ENCODE measurements at places on chromosomes 2 and 18.

- no peak for DNase-seq
These were observed 214.1 kb downstream of the HDAC4 start for GRCh38 chr2:239186516-239187357.

DNA sequence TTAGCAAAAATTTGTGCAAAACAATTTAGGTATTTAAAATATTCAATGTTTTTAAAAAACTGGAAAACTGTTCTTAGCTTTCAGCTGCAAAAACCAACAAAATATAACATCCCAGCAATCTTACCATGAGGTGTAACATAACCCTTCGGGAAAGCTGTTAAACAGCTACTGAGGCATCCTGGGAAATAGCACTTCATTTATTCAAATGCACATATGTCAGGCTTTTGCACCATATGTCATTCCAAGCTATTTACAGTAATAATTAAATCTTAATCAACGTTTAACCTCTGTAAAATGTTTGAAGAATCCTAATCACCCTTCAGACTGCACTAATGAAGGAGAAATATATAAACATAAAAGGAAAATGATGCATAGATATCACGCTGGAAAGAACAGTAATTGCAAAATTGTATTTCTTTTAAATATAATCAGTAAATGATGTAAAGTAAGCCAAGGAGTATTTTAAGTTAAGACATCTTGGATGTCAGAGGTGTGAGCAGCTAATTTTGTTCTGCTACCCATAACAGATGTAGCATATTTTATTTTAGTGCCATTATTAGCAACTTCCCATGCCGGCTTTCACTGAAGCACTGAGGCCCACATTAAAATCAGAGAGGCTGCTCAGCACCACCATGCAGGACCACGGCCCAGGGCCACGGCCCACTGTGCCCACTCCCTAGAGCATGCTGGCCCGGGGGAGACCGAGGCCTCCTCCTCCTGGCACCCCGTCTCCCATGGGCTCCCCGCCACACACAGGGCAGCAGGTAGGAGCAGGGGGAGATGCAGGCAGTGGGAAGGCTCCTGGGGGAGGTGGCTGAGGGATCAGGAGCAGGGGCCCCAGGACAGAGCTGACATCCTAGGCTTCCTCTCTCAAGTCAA is 30.9 kb downstream of the EMX1 start:
- no peak for DNase-seq

- DNase-seq, result peak; percentile 36
These were observed 213.0 kb upstream of the CELF4 start for GRCh38 chr18:37778417-37779165.

- DNase-seq, result no peak
These were observed 277.1 kb downstream of the PIEZO2 start for GRCh38 chr18:10872304-10872703.

DNA sequence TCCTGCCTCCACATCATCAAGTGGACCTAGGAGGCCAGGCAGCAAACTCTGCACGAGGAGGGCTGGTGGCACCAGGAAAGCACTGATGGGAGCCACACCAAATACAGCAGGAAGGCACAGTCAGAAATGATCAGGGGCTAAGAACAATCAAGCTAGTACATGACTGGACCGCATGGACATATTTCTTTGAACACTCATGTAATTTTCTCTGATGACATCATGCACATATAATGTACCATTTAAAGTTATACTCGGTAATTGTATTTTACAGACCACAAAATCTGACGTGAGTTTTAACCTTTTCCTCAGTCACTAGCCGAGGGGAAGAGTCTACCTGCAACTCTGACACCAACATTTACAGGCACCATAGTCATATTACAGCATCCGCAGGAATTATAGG is 76.7 kb downstream of the XDH start:
- DNase-seq, result no peak

DNA sequence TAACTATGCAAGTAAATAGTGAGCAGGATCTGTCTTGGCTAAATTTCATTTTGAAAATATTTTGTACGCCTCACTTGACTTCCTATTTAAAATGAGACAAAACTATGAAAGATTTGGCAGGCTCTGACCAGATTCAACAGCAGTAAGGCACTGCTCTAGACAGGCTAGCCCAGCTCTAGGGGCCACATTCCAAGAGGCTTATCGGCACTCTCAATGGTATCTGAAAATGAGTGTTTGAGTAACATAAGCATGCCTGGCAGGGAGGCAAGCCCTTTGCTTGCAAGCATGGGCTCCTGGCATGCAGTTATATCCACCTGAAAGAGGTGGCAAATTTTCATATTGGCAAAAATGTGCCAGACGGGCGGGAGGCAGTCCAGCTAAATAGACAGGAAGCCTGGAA is 10.5 kb downstream of the CAPN13 start:
- no peak for DNase-seq

DNA sequence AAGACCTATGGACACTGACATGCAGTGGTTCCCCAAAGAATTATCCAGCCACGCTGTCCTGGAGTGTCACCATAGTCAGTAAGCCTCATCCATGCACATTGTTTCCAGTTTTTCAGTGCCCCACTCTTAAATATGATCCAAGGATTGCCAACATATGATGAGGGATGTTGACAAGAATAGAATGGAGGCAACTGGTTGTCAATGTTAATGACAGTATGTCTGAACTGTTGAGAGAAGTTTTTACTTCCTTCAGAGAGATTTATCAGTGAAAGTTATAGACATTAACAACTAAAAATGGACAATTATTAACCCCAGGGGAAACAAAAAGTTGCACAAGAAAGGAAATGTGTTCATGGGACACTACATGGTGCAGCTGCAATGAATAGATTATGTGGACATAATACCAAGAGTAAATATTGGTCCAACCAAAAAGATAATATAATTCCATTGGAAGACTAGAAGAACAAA is 69.9 kb downstream of the CYP26B1 start:
- DNase-seq, result no peak

- DNase-seq, result peak; percentile 81
These were observed 4.5 kb downstream of the ITM2C start for GRCh38 chr2:230868947-230869913.

DNA sequence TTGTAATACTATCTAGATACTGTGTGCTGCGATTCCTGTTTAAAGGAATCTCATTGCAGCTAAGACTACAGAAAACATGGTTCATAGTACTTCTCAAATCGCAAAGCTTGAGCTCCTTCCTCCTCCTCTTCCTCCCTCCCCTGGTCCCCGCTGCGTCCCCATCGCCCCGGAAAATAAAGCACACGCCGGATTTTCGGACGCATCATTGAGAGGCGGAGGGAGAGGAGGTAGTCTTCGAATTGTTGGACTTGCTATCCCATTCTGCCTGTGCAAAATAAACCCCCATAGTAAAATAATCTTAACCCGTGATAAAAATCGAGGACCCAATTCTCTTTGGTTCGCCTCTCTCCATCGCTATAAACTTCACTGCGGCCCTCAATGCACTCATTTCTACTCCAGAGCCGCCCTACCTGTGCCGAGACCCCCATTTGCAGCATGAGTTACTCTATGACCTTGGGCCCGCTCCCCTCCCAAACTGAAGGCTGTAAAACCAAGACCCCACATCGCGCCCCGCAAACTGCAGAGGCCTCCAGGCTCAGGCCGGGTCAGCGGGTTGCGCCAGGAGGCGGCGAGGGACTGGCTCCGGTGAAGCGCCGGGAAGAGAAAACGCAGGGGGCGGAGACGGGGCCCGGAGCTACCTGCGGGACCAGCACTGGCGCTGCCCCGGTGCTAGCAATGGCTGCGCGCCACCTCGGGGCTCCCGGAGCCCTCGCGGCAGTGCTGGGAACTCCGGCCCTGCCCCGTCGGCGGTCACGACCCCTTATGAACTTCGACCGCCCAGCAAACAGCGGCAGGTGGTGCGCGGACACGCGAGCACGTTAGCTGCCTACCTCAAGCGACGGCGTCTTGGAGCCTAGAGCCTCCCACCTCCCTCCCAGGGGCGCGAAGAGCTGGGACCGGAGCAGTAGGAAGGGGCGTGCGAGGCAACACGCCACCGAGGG is 649 bp downstream of the ESCO1 start:
- peak; percentile 66 for DNase-seq

DNA sequence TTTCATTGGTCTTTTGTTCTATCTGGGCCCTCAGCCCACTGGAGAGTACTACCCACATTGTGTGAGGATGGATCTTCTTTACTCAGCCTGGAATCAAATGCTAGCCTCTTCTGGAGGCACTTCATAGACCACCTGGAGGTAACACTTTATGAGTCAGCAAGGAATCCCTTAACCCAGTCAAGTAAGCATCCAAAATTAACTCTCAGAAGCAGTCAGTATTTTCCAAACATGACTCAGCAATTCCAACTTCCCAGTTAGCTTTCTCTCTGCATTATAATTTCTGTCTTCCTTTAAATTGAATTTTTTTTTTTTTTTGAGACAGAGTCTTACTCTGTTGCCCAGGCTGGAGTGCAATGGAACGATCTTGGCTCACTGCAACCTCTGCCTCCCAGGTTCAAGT is 142.7 kb downstream of the ACKR3 start:
- no peak for DNase-seq

- DNase-seq, result no peak
These were observed 6.0 kb downstream of the POU3F3 start for GRCh38 chr2:104859766-104860450.

DNA sequence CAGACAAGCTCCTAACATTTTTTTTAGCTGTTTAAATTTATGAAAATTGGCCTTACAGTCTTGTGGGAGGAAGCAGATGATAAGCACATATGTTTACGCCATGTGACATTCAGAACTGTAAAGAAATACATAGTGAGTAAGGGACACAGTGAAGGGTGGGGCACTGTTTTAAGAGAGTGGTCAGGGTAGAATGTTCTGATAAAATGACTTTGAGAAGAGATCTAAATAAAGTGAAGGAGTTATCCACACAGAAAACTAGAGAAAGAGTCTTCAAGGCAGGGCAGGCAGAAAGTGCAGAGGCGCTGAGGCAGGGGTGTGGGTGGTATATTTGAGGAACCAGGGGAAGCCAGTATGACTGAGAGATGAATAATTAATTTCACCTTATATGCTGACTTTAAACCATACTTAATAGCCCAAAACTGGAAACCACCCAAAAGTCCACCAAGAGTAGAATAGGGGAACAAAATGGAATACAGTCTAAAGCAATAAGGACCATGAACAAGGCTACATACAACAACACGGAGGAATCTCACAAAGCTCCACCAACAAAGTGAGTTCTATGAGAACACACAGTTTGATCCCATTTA is 8.6 kb downstream of the MREG start:
- no peak for DNase-seq

DNA sequence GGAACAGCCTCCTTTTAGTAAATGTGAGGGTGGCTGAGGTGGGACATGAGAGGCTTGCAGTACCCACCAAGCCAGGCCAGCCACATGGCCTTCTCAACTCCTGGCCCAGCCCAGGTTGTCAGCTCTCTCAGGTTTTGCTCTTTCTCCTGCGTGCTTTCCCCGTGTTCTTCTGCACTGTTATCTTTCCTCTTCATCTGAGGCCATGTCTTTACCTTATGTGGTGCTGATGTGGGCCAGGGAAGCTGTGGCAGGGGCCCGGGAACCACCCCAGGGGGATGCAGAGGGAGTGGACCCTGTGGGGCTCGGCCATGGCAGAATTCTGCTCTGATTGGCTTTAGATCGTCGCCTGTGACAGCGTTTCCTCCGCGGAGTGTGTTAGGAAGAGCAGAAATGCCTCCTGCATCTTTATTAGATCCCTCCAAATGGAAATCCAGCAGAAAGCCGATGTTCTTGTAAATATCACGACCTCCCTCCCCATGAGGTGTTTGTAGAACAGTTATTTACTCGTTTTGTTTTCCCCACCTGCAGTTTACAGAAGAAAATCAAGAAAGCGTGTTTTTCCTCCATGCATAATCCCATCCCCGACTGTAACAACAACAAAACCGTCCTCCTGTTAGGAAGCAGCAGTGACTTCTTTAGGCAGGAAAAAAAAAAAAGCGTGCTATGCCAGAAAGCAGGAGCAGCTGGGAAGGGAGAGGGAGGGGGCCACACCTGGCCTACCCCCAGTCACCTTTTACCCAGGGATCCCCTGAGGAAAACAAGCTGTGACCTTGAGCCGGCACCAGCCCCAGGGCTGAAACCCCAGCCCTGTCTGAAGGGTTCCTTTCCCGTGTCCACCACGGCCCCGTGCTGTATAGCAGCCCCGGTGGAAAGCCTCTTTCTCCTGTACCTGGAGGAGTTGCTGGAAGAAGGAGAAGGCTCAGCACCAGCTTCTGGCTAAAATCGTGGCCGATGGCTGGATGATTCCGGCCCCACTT is 54.8 kb downstream of the HPCAL1 start:
- no peak for DNase-seq

- DNase-seq, result no peak
These were observed 76.5 kb downstream of the ZNF521 start for GRCh38 chr18:25275412-25276001.

DNA sequence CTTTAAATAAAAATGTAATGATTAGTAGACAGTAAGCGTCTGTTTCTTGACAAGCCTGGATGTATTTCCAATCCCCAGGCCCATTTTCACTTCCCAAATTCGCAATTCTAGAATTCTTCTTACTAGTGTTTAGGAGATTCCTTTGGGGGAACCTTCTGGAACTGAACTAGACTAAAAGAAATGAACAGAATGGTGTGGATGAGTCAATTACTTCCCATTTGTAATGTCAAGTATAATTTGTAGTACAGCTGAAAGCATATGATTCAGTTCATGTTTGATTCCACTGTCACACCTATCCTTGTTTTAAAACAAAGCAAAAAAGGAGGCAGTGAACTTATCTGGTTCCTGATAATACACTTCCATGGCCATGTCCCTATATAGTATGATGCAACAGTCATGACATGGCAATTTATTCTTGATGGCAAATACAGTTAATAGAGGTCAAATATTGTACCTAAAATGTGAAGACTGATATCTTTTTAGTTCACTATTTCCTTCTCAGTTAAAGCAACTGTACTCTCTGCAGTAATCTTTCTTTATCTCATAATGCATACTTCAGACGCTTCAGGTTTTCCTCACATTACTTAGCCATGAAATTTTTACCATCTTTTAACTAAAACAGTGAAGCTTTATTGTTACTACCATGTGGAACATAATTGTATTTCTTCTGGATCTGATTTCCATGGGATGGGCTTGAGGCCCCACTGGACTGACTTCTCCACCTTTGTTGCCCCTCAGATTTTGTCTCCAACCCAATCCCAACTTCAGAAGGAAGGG is 2.0 kb downstream of the IDH1 start:
- DNase-seq, result peak; percentile 71

- no peak for DNase-seq
These were observed 322.9 kb upstream of the ACVR2A start for GRCh38 chr2:147521936-147522335.

GRCh38 chr2:136059036-136059472 is 58.9 kb downstream of the CXCR4 start:
- DNase-seq, result no peak

- no peak for DNase-seq
These were observed 288.3 kb upstream of the FBXO11 start for GRCh38 chr2:48194641-48195040.
